ENCODE measurements at places on chromosomes 5 and 9.
A peak's percentile ranks its signal among the peaks of the same experiment; 100 is the strongest.

DNA sequence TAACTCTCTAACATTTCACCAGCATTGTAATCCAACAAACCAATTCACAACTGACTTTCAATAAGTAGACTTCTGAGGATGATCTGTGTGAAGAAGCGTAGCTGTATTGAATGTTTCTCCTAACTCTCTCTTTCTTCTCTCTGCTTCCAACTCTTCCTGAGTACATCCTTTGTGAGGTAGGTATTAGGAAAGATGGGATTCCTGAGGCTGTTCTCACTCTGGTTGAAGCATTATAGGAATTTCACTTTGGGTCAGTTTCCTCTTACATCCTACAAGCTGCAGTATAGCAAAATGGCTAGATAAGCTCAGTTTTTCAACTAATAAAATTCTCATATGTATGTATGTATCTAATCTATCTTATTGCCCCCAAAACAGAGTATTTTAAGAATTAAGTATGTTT is 702.8 kb downstream of the CETN3 start:
- no peak for DNase-seq

DNA sequence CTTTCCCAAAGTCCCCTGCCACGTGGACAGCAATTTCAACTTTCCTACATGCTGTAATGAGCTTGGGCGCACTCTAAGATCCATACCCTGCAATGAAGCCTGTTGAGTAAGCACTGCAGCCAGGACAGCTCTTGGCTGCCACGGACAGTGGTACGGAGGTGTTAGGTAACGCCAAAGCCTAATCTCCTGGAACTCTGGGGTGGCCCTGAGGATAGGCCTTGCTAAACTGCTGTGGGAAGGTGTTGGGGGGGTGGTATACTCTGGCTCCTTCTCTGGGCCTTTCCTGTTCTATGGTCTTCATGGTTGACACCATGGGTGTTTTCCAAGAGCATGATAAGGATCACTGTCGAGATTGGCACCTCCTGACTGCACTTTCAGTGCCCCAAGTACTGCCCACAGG is 66.4 kb upstream of the PITX1 start:
- DNase-seq: no peak

- peak; percentile 62 for DNase-seq
Observed at GRCh38 chr5:13921578-13921977, 22.9 kb downstream of the DNAH5 start.

DNA sequence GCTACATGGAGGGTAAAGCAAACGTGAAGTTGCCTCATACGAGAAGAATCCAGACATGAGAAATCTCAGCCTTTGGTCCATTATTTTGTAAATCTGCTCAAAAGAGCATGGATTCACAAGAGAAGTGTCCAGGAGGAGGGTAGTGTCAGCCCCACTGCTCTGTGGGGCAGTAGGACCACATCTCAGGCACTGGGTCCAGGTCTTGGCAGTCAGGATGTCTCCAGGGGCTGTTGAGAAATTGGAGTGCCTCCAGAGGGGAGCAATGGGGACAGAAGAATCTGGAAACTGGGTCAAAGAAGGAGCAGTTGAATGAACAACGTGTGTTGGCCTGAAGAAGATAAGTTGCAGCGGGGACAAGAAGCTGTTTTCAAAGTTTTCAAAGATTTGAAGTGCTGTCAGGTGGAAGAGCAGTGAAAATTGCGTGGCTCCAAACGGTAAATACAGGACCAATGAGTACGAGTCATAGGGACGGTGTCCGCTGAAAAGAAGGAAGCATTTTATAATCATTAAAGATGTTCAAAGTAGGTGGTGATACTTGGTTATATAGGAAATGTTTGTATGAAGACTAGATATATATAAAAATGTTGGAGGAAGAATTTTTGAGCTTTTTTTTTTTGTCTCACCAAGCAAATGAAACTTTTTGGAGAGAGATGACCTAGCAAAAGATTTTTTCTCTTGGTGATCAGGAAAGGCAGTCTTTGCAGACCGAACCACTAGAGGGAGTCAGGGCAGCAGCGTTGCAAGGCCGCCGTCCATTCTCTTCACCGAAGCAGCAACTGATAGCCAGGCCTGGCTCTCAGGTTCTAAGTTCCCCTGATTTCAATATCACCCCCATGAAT is 57.1 kb upstream of the ZBED3 start:
- DNase-seq: peak; percentile 76

DNA sequence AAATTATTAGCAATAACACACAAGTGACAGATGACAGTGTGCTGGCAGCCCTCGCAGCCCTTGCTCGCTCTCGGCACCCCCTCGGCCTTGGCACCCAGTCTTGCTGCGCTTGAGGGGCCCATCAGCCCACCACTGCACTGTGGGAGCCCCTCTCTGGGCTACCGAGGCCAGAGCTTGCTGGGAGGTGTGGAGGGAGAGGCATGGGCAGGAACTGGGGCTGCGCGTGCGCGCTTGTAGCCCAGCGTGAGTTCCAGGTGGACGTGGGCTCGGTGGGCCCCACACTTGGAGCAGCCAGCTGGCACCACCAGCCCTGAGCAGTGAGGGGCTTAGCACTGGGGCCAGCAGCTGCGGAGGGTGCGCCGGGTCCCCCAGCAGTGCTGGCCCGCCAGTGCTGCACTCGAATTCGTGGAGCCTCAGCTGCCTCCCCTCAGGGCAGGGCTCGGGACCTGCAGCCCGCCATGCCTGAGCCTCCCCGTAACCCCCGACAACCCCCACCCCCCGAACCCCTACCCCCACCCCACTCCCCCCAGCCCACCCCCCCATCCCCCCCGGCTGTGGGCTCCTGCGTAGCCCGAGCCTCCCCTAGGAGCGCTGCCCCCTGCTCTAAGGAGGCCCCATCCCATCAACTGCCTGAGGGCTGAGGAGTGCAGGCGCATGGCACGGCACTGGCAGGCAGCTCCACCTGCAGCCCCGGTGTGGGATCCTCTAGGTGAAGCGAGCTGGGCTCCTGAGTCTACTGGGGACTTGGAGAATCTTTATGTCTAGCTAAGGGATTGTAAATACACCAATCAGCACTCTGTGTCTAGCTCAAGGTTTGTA is 240.9 kb downstream of the TRIM36 start:
- no peak for DNase-seq

- DNase-seq: no peak
Observed at GRCh38 chr5:107090506-107090905, 580.2 kb downstream of the EFNA5 start.

- DNase-seq: no peak
Observed at GRCh38 chr5:170854566-170854965, 7.3 kb upstream of the RANBP17 start.

DNA sequence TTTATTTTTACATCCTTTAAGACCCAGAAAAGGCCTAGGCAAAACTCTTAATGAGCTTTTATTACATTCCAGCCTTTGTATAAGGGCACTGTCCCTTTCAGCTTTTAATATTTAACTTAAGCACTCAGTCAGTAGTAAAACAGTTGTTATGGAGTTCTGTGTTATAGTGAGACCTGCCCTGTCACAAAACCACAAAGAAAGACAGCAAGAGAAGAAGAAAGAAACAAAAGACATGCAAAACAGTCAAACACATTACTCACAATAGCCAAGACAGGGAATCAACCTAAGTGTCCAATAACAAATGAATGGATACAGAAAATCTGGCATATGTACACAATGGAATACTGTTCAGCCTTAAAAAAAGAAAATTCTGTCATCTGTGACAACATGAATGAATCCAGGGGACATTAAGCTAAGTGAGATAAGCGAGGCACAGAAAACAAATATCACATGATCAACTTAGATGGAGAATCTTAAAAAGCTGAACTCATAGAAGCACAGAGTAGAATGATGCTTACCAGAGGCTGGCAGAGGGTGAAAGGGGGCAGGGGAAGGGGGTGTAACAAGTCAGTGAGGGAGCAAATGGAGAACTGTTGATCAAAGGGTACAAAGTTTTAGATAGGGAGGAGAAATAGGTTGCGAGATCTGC is 63.8 kb upstream of the CCNG1 start:
- DNase-seq: no peak

DNA sequence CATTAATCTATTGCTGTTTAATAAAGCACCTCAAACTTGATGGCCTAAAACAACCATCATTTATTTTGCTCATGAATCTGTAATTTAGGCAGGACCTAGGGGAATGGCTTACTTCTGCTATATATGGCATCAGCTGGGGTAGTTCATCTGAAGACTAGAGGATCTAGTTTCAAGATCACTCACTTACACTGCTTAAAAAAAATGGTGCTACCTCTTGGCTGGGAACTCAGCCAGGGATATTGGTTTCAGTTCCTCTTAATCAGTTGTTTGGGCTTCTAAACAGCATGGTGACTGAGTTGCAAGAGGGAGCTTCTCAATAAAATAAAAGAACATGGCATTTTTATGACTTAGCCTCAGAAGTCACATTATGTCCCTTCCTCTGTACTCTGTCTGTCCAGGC is 142.0 kb downstream of the FAM114A2 start:
- no peak for DNase-seq

- no peak for DNase-seq
Observed at GRCh38 chr9:90851444-90851843, 49.8 kb downstream of the SYK start.

DNA sequence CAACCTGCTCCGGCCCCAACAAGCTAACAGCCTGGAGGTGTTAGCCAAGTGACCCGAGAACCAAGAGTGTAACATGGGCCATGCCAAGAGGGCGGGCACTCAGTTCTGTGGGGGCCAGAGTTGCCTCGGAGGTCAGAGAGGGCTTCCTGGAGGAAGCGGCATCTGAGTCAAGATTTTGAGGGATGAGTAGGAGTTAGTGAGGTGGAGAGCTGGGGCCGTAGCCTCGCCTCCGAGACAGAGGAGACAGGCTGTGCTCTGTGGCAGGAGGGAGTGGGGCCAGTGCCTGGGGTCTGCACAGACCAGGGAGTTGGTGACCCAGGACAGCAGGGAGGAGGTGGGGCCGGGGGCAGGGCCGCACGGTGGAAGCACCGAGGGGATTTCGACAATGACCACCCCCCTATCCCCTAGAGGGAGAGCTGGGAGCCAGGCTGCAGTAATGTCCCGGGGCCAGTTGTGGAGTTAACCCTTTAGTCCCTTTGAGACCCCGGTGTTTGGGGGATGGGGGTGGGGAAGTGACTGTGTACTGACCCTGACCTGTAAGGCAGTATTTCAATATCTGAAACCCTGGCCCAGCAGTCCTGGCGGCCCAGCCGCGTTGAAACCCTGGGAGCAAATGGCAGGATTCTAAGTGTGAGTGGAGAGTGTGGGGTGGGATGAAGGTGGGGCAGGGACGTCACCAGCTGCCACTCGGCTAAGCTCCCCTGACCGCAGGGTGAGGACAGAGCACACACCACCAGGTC is 148.7 kb upstream of the COL5A1 start:
- no peak for DNase-seq

All from AG08395 (cell line).